ENCODE measurements at places on chromosomes 2 and 18. TPM values are rescaled to one million over a fixed set of nuclear protein-coding genes. Genes with fewer than 3 reads are reported as not detected.

Gene ANXA4
- 14.7 TPM for total RNA-seq

GRCh38 chr18:55508651-55509050 is 79.3 kb downstream of the TCF4 start:
- H3K36me3 ChIP-seq = no peaks in the 10 kb centered on the region
- DNase-seq = no peak
- H3K27me3 ChIP-seq = no peaks in the 10 kb centered on the region
- peak overlapping the region; percentile 80 for H3K27ac ChIP-seq

- H3K36me3 ChIP-seq = no peaks in the 10 kb centered on the region
- no peak overlapping the region for H3K4me3 ChIP-seq
- no peak for DNase-seq
- H3K27ac ChIP-seq = no peak overlapping the region
Observed at GRCh38 chr2:200171731-200172482, 134.6 kb upstream of the SPATS2L start.

DNA sequence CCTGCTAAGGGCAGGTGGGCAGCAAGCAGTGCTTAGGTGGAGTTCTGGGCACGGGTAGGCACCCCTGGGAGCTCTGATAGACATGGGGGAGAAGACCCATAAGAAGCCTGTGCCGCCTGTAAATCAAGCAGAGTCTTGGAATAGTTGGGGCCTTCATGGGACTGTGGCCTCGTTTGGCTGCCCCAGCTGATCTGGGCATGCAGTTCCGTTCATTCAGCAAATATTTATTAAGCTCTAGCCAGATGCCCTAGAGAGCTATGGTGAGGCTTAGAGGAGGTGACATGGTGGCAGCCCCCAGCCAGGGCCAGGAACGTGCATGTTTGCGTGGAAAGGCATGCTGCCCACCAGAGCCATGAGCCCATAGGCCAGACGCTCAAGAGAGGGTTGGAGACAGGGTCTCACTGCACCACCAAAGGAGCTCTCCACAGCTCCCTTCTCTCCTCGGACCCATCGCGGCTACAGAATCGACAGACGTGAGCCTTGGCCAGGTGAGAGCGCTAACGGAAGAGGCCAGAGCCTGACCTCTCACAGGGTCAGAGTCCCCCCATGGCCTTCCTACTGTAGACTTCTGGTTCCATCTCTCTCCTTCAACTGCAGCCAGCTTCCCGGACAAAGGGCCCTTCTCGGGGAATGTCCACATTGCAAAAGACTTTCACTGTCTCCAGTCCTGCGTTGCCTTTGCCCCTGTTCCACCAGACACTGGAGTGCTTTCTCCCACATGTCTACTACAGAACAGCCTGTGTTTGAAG is 135.7 kb downstream of the INHBB start:
- H3K27me3 ChIP-seq = no peaks in the 10 kb centered on the region
- H3K4me3 ChIP-seq = no peak overlapping the region
- H3K27ac ChIP-seq = no peak overlapping the region
- no peaks in the 10 kb centered on the region for H3K4me1 ChIP-seq
- H3K36me3 ChIP-seq = no peaks in the 10 kb centered on the region
- DNase-seq = no peak

Gene CD8A
- 0.32 TPM for total RNA-seq

DNA sequence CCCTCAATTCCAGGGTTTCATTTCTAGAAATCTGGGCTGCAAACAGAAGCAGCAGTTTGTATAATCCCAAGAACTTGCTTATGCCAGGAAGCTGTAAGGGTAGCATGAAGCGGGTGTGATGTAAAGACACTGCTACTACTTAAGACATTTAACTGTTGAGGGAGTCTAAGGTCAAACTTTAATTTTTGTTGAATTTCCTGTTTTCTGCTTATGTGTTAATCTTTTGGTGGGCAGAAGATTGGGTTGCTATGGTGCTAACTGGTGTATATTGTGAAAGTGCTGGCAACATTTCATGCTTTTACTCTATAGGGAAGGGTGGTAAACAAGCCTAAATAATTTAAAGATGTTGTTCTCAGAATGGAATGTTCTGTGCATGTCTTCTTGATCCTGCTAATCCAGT is 2.7 kb downstream of the NCOA1 start:
- H3K4me3 ChIP-seq = peak overlapping the region; percentile 87
- no peaks in the 10 kb centered on the region for H3K36me3 ChIP-seq
- no peaks in the 10 kb centered on the region for H3K27me3 ChIP-seq
- DNase-seq = no peak
- peaks cover 59% of the 10 kb centered on the region for H3K4me1 ChIP-seq

- DNase-seq = no peak
- H3K36me3 ChIP-seq = no peaks in the 10 kb centered on the region
- H3K4me1 ChIP-seq = peaks cover 30% of the 10 kb centered on the region
- H3K4me3 ChIP-seq = no peak overlapping the region
- no peak overlapping the region for H3K27ac ChIP-seq
Observed at GRCh38 chr18:79681484-79682387, 2.1 kb downstream of the CTDP1 start.

- no peak overlapping the region for H3K4me3 ChIP-seq
- no peaks in the 10 kb centered on the region for H3K36me3 ChIP-seq
- no peak for DNase-seq
- H3K27ac ChIP-seq = no peak overlapping the region
Observed at GRCh38 chr2:42859006-42859552, 66.7 kb upstream of the HAAO start.

- H3K4me3 ChIP-seq = no peak overlapping the region
- H3K27me3 ChIP-seq = no peaks in the 10 kb centered on the region
- no peaks in the 10 kb centered on the region for H3K36me3 ChIP-seq
- DNase-seq = no peak
Observed at GRCh38 chr2:180573951-180574350, 406.5 kb upstream of the UBE2E3 start.

Gene SANBR
- 1.5 TPM for total RNA-seq

Gene SERPINB2
- total RNA-seq = not detected

Gene RPE
- total RNA-seq = 15.1 TPM

DNA sequence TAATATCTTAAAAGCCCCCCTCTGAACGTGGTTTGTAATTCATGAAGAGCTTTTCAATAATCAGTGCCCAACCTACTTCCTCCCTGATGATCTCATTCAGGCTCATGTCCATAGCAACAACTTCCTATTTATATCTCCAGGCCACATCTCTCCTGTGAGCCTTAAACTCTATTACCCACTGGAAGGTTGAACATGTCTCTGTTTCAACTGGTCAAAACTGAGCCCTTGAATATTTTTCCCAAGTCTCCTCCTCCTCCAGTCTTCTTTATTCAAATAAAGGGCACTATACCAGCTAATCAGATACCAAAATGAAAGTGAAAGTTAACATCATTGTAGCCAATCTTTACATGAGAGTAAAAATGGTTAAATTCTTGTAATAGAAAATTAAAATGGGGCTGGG is 63.7 kb upstream of the ITGA4 start:
- no peaks in the 10 kb centered on the region for H3K27me3 ChIP-seq
- DNase-seq = no peak
- no peaks in the 10 kb centered on the region for H3K4me1 ChIP-seq
- no peaks in the 10 kb centered on the region for H3K36me3 ChIP-seq

Gene SPATA3
- not detected for total RNA-seq

DNA sequence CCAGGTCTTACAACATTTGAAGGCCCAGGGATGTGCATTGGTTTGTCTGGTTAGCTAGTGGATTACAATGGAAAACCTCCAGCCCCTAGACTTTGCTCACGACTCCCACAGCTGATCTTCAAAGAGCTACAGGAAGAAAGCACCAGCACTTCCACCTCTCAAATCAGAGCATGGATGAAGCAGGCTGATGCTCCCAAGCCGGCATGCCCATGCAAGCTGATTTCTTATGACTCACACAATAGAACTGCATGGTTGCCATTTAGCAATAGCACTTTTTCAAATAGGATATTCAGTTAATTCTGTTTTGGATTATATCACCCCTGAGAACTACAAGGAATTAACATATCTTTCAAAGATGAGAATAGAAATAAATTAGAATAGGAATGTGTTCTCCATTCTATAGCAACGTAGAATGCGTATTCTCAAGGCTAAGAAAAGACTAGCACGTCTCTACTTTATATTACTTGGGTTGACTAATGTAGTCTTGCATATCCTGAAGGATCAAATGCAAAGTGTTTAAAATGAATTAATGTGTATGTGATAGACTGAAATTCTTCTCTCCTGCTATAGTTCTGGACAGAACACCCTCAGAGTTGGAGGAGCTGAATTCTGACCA is 292.4 kb downstream of the TRIB2 start:
- no peak overlapping the region for H3K27ac ChIP-seq
- H3K27me3 ChIP-seq = no peaks in the 10 kb centered on the region
- H3K36me3 ChIP-seq = no peaks in the 10 kb centered on the region
- DNase-seq = no peak

GRCh38 chr2:239106314-239106908 is 258.5 kb downstream of the TWIST2 start:
- H3K27ac ChIP-seq = peak overlapping the region; percentile 16
- H3K4me3 ChIP-seq = no peak overlapping the region
- H3K36me3 ChIP-seq = peaks cover 75% of the 10 kb centered on the region
- H3K27me3 ChIP-seq = no peaks in the 10 kb centered on the region
- no peaks in the 10 kb centered on the region for H3K4me1 ChIP-seq
- DNase-seq = no peak
